ENCODE measurements at places on chromosomes 13 and 19.

GRCh38 chr13:106471957-106472543, 63.4 kb downstream of the EFNB2 start:
- DNase-seq: peak; percentile 36

GRCh38 chr13:54787754-54788153, 1759.1 kb downstream of the OLFM4 start:
- no peak for DNase-seq

- no peak for DNase-seq
Measured at GRCh38 chr13:37651891-37652290, 53.3 kb upstream of the POSTN start.

DNA sequence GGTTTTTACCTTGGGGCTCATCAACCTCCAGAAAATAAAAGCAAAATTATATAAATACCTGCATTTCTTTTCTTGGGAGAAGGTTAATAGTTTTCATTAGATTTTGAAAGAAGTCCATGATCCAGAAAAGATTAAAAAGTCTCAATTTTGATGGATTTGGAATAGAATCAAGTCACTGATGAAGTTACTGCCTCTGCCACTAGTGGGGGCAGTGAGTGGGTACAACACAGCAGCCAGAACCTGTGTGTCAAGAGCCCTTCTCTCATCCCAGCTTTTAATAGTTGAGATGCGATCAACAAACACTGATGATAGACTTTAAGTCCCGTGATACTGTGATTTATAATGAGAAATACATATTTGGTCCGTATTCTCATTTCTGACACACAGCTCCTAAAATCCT, 686.7 kb downstream of the DIAPH3 start:
- DNase-seq: no peak

DNA sequence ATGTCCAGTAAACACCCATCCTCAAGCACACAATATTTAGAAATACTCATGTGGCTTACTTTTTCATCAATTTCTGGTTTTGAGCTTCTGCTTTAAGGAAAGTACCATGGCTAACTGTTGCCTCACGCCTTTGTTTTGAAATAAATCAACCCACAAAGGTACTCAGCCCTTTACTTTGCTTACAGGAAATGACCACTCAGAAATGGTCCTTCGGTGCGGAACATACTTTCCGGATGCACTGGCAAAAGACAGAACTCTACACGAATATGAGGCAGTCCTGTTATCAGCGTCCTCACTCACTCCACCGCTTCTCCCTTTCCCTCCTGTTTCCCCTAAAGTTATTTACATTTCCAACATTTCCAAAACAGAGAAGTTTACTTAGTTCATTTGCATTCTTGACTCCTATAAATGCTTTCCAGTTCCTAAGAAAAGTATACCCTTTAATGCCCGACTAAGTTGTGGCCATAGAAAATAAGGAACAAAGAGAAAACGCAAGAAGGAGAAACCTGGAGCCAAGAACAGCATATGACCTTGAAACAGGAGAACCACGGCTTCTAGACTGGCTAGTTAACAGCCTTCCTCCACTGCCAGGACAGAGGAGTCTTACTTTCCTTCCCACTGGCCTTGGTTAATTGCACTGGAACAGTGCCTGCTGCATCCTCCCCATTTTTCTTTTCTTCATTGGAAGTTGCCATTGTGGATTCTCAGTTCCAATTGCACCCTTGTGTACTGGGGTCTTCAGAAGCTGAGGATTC, 10.6 kb downstream of the FPR2 start:
- no peak for DNase-seq

DNA sequence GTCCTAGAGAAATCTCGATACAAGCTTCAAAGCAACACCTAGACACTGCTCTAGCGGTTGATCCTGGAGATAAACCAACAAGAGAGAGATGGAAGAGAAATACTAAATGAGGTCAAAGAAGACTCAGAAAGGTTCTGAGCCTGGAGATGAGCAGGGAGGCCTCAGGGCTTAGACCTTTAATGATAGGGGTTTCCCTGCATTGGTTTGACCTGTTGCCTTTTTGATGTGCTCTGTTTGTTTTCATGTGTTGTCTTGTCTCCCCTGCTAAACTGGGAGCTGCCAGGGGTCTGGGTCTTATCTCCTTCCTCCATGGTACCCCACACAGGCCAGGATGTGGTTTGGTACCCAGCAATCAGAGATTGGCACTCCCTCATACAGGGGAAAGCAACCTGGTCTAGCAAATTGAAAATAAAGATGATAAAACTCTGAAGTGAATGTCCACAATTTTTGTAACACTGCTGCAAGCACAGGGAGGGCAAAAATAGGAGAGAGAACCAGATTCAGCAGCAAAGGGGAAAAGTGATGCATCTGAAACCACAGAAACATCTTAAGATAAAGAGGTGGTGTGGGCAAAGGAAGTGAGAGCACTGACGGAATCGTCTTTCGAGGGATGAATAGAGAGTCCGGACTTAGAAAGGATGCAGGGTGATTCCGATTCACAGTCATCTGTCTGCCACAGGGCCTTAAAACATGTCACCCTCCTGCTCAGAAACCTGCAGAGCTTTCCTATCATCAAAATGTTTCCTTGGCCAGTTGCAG, 3.5 kb downstream of the FFAR2 start:
- DNase-seq: no peak

DNA sequence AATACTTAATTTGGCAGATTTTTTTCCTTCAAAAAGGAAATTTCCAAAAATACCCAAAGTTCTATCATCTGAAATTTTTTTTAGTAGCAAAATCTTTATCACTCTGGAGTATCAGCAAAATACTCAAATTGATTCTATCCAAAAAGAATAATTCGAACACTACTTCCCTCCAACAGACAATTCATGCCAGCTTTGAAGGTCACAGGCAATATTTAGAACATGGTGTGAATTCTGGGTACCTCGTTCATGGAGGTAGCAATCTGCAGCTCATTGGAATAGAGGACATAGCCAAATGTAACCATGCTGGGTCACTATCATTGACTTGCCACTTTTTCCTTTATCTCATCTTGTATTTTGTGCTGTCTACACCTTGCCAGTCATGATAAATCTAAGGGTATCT, 119.8 kb downstream of the STARD13 start:
- no peak for DNase-seq

DNA sequence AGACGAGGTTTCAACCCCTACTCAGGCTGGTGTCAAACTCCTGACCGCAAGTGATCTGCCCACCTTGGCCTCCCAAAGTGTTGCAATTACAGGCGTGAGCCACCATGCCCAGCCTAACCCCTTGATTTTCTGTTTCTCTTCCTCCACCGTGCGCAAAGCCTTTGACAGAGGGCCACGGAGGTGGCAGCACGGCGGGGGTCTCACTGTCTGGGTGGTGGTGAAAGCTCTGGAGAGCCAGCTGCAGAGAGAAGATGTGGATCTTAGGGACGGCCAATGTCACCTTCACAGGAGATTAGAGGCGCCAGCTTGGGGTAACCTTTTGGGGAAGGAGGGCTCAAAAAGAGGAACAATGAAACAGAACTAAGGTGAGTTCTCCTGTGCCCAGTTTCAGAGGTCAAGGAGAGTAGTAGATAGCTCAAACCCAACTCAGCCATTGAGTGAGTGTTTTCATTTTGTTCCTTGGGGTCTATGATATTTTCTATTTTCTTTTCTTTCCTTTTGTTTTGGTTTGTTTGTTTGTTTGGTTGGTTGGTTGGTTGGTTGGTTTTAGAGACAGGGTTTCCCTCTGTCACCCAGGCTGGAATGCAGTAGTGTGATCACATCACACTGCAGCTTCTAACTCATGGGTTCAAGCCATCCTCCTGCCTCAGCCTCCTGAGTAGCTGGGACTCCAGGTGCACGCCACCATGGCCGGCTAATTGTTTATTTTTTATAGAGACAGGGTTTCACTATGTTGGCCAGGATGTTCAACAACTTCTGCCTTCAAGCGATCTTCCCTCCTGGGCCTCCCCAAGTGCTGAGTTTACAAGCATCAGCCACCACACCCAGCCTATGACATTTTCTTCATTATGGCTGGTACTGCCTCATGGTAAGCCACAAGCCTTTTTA, 37.7 kb downstream of the GPR42 start:
- no peak for DNase-seq

DNA sequence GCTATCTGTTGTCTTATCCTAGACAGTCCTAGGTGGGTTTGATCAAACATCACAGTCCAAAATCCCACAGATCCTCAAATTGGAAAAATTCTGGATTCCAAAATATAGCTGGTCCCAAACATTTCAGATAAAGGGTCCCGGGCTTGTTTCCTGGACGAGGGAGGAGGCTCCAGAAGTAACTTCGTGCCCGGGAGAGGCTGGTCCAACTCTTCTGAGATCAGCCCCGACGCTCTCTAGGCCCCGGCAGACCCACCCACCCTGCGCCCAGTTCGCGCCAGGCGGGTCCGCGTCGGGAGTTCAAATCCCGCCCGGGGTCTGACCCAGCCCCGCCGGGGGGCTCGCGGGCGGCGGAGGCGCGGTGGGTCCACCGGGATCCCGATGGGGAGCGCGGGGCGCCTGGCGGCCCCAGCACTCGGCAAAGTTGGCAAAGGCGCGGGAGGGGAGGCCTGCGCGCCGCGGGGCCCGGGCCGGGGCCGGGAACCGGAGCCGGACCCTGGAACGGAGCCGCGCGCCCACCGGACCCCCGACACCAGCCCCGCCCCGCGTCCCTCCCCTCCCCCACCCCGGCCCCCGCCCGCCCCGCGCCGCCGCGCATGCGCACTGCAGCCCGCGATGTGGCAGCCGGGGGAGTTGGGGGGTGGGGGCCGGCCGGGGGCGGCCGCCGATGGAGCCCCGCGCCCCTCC, 513 bp downstream of the MIER2 start:
- no peak for DNase-seq

GRCh38 chr13:81760316-81760715, 1419.4 kb upstream of the SPRY2 start:
- DNase-seq: no peak

DNA sequence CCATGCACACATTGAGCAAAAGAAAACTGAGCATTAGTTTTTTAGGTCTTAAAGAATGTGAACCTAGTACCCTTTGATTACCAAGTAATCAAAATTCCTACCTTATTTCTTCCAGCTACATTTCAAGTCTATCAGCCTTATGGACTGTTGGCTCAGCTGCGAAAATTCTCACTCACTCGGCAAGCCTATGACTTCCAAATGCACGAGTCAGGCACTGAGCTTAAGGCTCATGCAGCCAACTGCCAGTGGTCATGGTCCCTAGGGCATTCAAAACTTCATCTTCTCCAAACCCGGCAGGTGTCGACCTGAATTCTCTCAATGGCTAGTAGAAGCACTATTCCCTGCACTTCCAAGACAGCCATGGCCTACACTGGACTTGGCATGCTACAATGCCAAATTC, 41.2 kb downstream of the RUBCNL start:
- no peak for DNase-seq

DNA sequence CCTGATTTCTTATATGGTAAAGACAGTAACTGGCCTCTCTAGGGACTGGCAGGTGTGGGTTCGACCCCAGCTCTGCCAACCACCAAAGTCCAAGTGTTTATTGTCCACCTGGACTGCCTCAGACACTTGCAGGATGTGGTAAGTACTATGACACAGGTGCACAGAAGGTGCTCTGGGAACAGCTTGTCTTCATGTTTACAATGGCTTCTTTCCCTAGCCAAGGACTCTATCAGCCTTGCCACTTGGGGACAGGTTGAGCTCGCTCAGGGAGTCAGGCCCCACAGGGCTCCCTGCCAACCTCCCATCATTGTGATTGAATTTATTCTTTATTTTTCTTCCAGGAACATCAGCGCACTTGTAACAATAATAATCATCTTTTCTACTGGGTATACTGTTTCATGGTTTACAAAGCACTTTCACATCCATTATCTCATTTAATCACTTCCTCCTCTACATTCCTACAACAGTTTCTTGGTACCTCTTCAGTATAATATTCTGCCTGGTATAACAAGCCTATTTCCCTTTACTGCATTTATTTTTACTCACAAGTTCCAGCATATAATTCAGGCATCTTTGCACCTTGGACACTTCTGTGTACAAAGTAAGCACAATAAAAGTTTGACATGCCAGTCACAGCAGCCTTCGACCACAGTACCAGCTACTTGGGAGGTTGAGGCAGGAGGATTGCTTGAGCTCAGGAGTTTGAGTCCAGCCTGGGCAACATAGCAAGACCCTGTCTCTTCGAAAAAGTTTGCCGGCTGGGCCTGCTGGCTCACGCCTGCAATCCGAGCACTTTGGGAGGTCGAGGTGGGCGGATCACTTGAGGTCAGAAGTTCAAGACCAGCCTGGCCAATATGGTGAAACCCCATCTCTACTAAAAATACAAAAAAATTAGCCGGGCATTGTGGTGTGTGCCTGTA, 24.2 kb upstream of the GATAD2A start:
- DNase-seq: no peak

GRCh38 chr19:12331211-12331941, 2.1 kb downstream of the ZNF563 start:
- DNase-seq: no peak

GRCh38 chr13:98026457-98026857, 73.0 kb downstream of the IPO5 start:
- no peak for DNase-seq

DNA sequence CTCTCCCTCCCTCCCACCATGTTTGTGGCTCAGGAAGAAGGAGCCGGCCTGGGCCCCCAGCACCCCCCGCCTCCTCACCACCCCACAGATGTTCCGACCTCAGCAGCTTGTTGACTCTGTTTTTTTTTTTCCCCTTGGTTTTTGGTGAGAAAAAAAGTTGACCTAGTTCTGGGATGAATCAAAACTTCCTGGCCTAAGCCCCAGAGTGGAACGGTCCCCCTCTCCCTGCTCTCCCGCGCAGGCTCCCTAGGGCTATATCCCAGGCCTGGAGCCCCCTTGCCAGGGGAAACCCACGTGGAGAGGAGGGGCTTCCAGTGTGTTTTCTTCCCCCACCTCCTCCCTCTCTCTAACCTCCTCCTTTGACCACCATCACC, 4.0 kb downstream of the COL5A3 start:
- peak; percentile 44 for DNase-seq

DNA sequence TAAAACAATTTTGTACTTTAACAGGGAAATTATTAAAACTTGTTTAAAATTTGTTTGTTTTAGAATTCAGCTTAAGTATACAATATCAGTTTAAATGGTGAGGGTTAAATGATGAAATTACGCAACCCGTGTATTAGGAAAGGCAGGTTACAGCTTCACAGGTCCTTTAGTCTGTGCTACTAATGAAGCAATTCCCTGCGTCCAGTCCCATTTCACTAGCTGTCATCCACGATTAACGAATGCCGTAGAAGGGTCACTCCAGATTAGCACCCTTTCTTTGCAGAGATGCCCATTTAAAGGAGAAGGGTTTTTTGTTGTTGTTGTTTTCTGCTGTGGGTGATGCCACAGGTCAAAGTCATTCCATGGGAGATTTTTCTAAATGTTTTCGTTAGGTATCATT, 457.6 kb upstream of the SLC10A2 start:
- no peak for DNase-seq

- DNase-seq: no peak
Measured at GRCh38 chr13:23766939-23767338, 122.3 kb downstream of the MIPEP start.

- DNase-seq: no peak
Measured at GRCh38 chr13:77584106-77584505, 48.6 kb downstream of the SCEL start.

DNA sequence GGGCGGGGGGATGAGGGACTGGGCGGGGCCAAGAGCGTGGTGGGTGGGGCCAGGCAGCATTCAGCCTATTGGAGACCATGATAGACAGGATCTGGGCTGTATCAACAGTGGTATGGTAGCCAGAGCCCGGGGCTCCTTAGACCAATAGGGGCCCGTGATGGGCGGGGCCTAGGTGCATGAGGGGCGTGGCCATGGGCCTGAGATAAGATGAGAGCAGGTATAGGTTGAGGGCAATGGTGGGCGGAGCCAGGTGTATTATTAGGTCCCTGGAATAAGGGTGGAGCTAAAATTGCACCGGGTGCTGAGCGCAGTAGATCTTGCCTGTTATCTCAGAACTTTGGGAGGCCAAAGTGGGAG, 5.3 kb downstream of the ABCA7 start:
- DNase-seq: no peak

GRCh38 chr13:44013758-44014291, 134.1 kb downstream of the LACC1 start:
- DNase-seq: peak; percentile 18
